ENCODE measurements at places on chromosomes 3 and 15.

- no peak for DNase-seq
Observed at GRCh38 chr15:34059476-34059875, 20.5 kb upstream of the AVEN start.

GRCh38 chr15:90287101-90287500 is 21.6 kb downstream of the NGRN start:
- DNase-seq = no peak

DNA sequence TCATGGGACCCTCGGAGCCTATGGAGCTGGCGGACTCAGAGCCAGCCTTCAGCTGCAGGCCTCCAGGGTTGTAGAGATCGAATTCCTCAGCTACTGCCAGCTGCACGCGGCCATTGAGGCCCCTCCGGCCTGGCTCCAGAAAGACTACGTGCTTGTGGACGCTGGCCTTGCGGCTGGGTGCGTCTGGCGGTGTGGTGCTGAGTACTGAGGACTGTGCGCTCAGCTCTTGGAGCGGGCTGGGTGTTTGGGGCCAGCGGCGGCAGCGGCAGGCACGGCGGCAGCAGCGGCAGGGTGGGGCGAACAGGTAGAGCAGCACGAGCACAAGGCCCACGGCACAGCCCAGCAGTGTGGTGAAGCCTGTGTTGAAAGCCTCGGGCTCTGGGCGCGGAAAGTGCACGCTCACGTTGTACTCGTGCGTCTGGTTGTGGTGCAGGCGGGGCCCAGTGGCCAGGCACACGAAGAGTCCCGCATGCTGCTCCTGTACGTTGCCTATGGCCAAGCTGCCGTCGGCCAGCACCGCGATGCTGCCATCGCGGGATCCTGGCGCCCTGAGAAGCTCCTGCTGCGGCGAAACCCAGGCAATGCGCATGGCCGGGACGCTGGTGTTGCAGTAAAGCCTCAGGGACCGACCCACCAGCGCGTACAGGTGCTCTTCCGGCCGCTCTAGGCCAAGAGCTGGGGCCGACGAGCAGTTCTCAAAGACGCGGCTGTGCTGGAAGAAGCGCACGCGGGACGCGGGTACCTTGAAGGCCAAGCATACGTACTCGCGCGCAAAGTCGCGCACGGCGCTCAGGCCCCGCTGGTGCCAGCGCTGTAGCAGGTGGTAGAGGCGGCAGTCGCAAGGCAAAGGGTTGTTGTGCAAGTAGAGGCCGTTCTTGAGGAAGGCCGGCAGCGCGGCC is 1.3 kb downstream of the AMIGO3 start:
- no peak for DNase-seq

GRCh38 chr15:61888074-61888780 is 172.0 kb downstream of the VPS13C start:
- no peak for DNase-seq

- no peak for DNase-seq
Observed at GRCh38 chr3:11391174-11391879, 119.1 kb downstream of the ATG7 start.

DNA sequence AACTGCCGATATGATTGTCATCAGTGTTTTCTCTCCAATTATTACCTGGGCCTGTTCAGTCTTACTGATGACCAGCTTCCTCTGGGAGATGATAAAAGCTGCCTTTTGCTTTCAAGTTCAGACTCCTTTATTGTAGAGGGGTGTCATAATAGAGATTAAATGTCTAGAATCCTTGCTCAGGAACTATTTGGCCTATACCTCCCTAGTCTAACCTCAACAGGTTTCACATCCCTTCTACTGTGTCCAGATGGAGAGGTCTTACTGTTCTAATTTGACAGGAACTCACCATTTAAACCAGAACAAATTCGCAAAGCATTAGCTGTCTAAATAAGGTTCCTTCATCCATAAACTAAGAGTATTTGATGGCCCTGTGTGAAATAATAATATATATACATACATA is 88.0 kb downstream of the BCHE start:
- DNase-seq = no peak

DNA sequence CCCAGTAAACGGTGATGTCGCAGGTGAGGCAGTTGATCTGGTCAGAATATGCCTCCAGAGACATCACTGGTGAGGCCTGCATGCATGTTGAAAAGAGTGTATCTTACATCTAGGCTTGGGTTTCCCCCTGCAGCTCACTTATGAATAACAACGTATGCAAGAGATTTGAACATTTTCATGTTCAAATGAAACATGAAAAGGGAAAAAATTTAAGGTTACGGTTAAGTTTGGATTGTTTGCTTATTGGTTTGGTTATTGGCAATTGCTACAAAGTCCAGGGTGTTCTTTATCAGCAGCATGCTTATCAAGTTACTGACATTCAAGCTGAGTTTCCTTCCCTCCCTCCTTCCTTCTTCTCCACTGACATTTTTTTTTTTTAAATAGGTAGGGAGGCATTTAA is 123.2 kb downstream of the IGF1R start:
- DNase-seq = no peak

- DNase-seq = no peak
Observed at GRCh38 chr3:193313061-193313958, 65.2 kb downstream of the ATP13A5 start.

- no peak for DNase-seq
Observed at GRCh38 chr3:188974856-188975599, 196.7 kb upstream of the TPRG1 start.

- DNase-seq = no peak
Observed at GRCh38 chr15:63022181-63022580, 20.4 kb upstream of the TPM1 start.

- no peak for DNase-seq
Observed at GRCh38 chr3:37272741-37273140, 98.4 kb upstream of the LRRFIP2 start.

DNA sequence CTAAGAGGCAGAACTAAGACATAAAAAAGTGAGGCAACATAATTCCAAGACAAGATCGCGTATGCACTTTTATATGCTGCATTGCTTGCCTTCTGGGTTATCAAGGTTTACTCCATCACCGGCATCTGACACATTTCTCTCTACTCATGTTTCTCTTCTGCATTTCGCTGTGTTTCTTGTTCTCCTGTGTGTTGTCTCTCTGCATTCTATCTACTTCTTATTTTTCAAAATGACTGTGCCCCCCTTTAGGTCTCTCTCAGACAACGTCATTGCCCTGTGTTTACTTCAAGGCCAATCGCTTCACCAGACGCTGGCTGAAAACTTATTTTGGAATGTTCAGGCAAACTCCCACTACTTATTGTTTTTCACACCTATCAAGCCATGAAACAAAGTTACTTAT is 280.4 kb downstream of the KCNH8 start:
- DNase-seq = no peak

DNA sequence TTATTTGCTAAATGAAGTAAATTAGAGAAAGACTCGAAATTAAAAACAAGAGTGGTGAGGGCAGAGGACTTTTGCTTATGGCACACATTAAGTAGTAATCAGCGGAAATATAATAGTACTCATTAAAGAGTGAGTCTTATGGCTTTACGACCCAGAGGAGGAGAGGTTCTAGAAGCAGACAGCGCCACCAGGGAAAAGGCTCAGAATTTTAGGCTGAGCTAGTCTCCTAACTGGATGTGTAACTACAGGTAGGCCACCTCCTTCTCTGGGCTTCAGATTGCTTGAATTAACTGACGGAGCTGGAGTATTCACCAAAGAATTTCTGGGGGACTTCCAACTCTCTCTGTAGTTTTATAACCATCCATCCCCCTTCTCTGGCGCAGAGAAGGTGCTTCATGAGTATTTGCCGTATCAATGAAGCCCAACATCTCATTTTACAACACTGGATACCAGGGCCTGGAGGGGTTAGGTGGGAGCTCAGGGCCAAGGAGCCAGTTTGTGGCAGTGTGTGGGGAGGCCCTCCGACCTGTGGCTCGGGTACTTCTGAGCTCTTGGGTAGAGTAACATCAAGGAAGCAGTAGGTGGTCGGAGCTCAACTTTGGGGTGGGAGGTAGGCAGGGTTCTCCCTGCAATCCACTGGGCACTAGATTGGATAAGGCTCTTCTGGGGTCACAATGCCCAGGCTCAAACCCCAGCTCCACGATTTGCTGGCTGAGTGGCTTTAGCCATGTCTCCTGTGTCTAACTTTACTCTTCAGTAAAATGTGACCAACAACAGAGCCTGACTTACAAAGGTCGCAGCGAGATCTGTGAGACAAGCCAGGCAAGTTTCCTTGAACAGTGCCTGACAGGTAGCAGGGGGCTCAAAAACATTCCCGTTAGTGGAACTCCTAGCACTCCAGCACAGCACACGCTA is 1.1 kb downstream of the CHCHD4 start:
- no peak for DNase-seq

DNA sequence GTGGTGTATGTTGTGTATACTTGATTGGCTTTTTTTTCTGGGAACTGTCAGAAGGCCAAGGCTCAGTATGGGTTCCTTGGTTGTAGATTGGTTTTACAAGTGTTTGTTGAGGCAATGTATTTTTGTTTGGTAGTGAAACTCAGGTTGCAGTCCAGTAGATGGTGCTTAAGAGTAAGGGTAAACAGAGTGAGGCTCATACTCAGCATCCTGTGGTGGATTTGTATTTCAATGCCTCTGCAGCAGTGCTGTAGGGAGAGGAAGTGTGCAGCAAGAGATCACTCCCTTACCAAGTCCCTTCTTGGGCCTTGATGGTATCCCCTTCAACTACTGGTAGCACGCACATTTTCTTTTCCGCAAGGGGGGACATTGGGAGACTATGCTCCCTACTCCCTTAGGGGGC is 428.5 kb upstream of the CNTN3 start:
- DNase-seq = no peak

DNA sequence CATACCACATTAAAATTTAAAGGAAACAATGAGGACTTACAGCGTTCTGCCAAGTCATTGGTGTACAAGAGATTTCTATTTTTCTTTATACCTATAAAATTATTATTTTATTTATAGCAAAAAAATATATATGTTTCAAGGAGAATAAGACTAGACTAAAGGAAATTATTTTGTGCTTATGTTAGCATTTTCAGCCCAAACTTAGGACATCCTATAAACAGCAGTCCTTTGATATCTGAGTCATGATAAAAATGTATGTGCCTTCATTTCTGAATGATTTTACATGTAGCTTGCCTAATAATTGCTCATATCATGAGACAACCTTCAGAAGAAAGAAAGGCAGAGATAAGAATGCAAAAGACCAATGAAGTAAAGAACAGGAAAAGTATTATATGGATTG is 16.7 kb upstream of the CPA3 start:
- no peak for DNase-seq

DNA sequence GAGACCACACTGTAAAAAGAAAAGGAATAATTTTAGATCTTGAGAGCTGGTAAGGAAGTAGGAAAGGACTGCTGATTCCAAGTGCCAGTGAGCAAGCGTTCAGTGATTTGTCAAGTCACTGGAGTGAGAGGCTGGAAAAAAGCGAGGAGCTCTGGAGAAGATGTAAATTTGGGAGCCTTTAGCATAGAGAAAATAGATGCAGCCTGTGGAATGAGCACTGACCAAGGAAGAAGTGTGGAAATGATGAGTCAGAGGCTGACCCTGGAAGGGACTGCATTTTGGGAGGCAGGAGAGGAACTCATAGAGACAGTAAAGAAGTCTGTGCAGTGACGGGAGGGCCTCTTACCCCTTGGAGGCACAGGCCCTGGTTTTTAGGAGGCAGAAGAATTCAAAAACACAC is 17.1 kb upstream of the ABTB1 start:
- no peak for DNase-seq

DNA sequence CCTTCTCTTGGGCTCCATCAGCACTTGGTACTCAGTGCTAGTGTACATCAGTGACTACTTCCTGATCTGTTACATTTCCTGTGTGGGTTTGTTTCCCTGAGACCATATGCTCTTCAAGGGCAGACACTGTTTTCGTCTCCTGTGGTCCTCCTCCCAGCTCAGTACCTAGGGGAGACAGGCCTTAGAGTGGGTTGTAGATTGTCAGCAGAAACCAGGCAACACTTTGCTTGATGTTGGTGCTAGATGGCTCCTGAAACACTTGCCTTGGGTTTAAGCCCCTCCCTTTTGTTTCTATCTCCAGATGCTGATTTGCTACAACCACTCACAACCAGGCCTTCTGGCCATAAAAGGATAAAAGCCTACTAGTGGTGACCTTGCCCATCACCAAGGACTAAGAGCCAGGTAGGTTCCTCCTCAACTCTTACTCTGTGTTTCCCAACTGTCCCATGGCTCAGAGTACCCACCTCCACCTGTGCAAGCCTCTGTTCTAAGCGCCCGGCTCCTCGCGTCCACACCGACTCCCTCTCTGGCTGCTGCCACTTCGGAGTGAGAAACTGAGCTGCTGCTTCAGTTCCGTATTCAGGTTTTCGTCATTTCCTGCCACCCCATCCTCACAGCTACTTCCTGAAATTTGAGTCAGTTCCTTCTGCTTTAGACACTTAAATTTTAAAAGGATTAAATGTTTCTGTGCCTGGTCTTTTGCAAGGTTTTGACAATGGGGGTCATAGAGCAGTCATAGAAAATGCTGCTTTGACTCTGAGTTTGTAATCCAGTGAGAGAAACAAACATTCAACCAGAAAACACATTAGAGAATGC is at the start of gene HCLS1:
Gene HCLS1 (minus strand): TSS at position 548 of the 816 bp plus-strand sequence. CDS start 2,556 bp downstream, outside the sequence.
- peak; percentile 58 for DNase-seq

DNA sequence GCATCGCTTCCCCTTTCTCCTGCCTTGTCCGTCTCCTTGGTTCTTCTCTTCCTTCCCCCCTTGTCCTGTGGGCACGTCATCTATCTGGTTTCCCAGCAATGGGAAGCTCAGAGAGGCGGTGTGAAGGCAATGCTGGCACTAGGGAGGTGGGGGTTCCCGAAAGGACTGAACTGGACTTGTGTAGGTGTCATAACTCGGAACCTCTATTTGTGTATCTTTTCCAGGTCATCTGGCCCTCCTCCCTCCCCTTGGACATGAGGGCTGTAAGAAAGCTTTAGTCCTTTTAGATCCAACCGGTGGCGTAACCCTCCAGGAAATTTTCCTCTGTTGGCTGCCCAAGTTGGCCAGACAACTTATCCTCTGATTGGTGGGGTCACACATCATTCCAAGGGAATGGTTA is 231.5 kb upstream of the TLE3 start:
- no peak for DNase-seq

DNA sequence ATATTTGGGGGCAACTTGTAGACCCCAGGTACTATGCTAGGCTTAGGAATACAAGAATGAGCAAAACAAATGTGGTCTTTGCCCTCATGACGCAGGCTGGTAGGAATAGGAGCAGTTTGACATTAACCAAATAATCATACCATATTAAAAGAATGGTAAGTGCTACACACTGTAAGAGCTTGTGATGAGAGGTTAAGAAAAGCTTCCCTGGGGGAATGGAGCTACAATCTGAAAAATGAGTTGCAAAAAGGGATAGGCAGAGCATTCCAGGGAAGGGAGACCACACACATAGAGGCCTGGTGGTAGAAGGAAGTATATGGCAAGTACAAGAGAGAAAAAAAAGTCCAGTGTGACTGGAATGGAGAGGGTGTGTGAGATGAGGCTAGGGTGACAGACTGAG is 37.3 kb downstream of the TMOD3 start:
- no peak for DNase-seq

DNA sequence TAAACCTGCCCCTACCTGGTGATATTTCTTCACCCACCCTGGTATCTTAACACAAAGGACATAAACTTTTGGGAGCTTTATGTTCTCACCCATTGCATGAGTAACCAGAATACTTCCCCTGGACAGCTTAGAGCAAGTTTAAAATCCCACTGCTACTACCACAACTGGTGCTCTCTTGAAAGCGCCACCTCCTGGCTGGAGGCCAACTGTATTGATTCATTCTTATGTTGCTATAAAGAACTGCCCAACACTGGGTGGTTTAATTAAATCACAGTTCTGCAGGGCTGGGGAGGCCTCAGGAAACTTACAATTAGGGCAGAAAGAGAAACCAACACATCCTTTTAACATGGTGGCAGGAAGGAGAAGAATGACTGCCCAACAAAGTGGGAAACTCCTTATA is 592.4 kb downstream of the EPHA3 start:
- no peak for DNase-seq

Measured in activated CD4-positive, alpha-beta T cell treated with anti-CD3 and anti-CD28 coated beads, Interleukin-2, amount 50 U/mL, for 1 hour (primary cell).